Epithelial cell of esophagus (primary cell): ENCODE measurements at places on chromosomes 7 and 10.

DNA sequence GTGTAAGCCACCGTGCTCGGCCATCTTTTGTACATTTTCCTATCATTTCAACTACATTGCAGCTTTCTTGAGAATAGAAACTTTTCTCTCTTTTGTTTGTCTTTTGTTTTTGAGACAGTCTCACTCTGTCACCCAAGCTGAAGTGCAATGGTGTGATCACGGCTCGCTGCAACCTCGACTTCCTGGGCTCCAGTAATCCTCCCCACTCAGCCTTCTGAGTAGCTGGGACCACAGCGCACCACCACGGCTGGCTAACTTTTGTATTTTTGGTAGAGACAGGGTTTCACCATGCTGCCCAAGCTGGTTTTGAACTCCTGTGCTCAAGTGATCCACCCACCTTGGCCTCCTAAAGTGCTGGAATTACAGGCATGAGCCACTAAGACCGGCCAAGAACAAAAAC is 31.3 kb upstream of the DAGLB start:
- no peak for DNase-seq

DNA sequence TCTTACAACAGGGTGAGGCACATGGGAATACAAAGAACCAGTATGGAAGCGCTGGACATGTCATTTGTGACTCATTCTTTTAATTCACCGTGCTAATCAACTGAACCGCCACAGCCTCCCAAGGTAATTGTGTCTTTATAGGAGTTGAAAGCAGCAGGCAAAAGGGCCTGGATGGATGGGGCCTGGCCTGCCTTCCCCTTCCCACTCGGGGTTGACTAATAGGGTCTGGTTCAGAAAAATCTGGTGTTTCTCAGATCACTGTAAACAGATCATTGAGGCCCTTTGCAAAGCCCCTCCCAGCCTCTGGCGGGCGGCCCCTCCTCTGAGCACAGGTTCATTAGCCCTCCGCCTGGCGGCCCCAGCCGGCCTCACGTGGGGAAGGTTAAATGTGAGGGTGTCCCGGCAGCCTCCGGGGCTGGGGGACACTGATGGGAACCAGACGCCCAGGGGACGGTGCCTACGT is 100.8 kb downstream of the EBF3 start:
- DNase-seq = no peak

- no peak for DNase-seq
Observed at GRCh38 chr10:30816159-30816819, 186.7 kb upstream of the LYZL2 start.

- DNase-seq = no peak
Observed at GRCh38 chr10:14384116-14384730, 53.5 kb upstream of the FRMD4A start.

DNA sequence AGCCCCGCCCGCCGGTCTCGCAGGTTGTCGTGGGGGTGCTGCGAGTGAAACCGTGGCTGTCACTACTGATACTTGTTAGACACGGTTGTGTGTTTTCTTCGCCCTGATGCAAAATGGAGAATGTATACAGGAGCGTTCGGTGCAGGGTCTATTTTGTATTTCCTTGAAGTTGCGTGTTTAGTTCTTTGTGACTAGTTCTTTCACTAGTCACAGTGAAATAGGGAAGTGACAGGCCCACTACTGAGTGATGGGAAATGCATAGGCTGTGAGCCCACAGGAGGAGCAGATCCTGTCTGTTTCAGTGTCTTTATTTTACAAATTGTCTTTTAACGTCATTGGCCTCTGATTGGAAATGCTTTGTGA is 675 bp downstream of the ABRAXAS2 start:
- DNase-seq = no peak

DNA sequence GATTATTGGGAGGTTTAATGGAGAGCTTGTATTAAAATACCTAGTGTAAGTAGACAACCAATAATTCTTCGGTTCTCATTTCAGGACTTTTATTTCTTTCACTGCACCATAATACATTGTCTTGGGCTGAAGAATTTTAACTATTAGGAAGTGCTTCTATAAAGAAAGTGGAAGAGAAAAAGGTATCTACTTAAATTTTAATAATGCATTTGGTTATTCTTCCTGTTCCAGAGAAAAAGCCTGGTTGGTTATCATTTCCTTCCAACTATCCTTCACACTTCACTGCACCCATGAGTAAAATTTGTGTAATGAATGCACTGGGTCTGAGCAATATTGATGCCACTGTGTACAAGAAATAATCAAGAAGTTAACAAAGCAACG is 629.0 kb upstream of the DPP6 start:
- DNase-seq = no peak

DNA sequence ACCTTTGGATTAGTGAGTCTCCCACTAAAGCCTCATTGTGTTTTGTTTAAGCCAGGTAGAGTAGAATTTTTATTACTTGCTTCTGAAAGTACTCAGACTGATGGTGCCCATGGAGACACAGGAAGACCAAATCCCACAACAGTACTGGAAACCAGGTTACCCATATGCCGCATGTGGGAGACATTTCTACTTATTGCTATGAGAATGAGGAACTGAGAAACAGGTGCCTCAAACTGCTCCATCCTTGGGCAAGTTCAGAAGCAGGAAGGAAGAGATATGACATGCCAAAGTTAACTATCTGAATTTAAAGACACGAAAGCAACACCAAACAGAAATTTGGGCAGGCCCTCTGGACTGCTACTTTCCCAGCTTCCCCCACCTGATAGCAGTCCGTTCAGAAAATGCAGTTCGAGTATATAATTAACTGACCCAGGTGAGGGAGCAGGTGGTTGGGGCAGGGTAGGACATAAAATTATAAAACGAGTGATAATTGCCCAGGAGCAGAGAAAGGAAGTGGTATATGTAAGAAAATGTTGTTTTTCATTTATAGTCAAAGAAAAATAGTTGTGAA is 382.3 kb upstream of the MTPN start:
- DNase-seq = no peak

DNA sequence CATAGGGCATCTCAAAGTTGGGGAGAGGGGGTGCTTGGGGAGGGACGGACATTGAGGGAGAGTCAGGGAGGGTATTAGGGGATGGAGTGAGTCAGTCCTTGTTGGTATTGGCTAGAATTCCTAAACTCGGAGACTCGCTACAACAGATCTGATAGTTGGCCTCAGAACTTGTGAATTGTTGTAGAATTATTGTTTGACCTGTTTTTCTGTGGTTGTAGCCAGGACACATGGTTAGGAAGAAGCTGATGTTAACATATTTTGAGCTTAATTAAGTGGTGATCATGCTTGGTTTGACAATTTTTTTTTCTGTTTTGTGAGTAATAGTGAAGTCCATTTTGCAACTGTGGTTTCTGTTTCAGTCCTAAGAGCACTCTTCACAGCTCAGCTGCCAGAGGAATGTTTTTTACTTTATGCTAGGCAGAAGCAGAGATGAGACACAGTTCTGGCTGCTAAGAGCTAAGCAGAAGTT is 1190.3 kb upstream of the C7orf33 start:
- DNase-seq = no peak
